ENCODE measurements at places on chromosomes 3 and 15.
A peak's percentile ranks its signal among the peaks of the same experiment; 100 is the strongest.

DNA sequence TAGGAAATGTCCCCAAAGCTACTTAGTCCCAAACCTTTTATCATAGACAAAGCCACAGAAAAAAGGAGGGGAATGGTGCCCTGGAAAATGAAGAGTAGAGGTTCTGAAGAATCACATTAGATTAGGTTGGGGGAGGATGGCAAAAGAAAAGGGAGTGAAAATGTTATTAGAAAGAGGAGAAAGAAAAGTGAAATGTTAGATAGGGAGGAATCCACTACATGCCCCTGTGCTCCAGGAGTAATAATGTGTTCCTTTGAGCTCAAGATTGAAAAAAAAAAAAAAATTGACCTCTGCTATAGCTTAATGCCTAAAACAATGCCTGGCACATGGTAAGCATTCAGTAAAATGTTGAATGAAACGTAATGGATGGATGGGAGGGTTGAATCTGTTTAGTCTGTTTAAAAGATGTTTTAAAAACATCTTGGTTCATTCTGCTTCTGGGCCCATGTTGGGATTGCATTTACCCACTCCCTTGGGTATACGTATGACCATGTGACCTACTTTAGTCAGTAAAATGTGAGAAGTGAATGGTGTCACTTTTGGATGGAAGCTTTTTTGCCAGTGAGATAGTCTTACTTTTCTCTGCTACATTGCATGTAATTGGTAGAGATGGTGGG, 19.0 kb downstream of the MAPK6 start:
- DNase-seq: no peak

- no peak for DNase-seq
Observed at GRCh38 chr15:80333261-80333660, 70.9 kb upstream of the ARNT2 start.

- no peak for DNase-seq
Observed at GRCh38 chr3:40258555-40258954, 51.0 kb upstream of the EIF1B start.

DNA sequence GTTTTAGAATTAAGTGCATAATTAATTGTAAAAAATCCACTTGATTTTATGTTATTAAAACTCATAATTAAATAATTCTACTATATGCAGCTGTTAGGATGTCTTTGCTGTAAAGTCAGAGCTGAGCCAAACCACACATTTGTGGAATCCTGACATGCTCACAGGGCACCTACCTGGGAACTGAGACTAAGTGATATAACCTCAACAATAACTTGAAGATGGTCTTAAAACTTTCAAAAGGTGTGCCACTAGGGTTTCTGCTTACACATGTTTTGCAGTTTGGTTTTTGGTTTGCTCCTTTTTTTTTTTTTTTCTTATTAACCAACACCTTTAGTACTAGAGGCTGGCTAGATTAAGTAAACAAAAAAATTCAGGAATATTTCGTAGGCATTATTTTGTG, 549.8 kb downstream of the UNC13C start:
- DNase-seq: no peak

- no peak for DNase-seq
Observed at GRCh38 chr3:30632065-30632464, 25.7 kb downstream of the TGFBR2 start.

- no peak for DNase-seq
Observed at GRCh38 chr3:126395846-126396513, 1.3 kb downstream of the CFAP100 start.

DNA sequence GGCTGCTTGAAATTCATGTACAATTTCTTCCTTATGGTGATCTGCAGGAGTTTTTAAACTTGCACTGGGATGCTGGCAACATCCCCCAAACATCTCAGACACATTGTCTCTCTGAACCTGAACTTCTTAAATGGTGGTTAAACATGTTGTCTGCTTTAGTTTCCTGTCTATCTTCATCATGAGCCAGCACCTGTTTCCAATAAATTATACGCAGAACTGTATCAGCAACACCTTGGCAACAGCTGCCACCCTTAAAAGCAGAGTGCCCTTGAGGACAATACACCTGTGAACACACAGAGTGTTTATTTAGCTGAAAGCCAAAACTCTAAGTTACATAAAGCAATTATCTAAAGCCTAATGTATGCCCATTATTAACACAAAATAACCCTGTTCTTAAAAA, 242.9 kb downstream of the WNT5A start:
- no peak for DNase-seq

DNA sequence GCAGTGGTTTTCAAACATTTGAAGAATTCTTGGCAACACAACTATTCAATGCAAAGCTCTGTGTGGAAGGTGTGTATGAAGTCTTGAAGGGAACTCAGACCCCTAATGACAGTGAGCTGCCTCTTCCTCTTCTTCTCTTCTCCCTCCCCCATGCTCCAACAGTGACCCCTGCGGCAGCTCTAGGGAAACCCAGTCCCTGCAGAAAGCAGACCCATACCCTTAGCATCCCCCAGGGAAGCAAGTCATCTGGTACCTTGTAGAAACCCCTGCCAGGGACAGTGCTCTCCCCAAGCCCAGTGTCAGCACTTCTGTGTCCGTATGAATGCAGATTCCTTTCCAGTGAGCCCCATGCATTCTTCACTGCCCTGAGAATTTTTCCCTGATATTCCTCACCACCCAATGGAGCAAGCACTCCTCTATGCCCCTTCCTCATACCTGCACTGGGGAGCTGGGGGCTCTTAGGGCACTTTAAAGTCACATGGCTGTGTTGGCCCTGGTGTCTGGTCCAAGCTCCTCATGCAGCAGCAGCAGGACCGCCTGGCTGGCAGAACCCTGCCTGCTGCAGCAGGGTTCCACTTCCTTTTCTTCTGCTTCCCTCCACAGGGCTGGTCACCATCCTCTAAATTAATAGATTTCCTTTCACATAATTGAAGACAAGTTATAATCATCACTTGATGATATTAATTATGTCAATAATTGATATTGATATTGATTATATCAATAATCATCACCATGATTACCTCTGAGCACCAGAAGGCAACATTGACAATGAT, 442.5 kb downstream of the EPHB1 start:
- DNase-seq: no peak

- DNase-seq: no peak
Observed at GRCh38 chr15:58212909-58213526, 74.8 kb downstream of the AQP9 start.

- peak; percentile 26 for DNase-seq
Observed at GRCh38 chr3:12135029-12135657, 23.6 kb downstream of the TIMP4 start.

GRCh38 chr3:189897406-189897805, 223.3 kb downstream of the P3H2 start:
- no peak for DNase-seq

DNA sequence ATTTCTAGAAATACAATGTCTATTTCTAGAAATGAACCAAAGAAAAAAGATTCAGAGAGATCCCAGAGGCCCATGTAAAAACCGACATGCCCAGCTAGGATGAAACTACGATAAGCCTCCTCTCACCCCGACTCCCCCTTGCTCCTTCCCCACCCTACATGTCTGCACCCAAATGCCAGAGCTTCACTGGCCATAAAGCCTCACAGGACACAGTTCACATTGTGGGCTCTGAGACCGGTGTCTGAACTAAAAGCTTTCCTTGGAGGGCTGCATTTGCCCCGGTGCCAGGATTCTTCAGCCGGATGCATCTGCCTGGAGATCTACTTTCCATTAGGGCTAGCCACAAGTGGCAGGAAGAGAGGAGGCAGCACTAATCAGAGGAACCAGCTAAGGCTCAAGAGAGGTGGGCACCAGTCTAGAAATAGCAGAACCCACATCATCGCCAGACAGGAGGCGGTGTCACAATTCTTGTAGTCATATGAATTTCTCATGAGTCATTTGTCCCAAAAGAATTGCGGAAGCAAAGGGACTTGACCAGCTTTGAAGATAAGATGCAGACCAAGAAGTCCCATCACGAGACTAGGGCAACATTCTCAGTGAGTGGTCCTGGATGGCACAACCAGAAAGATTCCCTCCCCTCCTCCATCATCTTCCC, 353.6 kb downstream of the NTRK3 start:
- DNase-seq: no peak

DNA sequence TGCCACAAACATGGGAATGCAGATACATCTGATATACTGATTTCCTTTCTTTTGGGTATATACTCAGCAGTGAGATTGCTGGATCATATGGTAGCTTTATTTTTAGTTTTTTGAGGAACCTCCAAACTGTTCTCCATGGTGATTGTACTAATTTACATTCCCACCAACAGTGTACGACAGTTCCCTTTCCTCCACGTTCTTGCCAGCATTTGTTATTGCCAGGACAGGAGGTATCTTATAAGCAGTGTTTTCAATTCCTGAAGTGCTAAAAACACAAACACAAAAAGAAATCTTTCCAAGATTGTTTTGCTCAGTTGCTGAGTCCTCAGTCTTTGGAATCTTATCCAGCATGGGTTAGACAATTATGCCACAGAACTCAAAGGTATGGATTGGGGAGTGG, 13.5 kb downstream of the GTF2E1 start:
- DNase-seq: no peak

GRCh38 chr15:72541674-72542073, 67.5 kb downstream of the ARIH1 start:
- DNase-seq: no peak

GRCh38 chr3:13375464-13375863, 44.7 kb downstream of the NUP210 start:
- DNase-seq: no peak

- no peak for DNase-seq
Observed at GRCh38 chr15:57287123-57287521, 89.2 kb upstream of the CGNL1 start.

- DNase-seq: no peak
Observed at GRCh38 chr15:25689592-25689991, 173.5 kb downstream of the ATP10A start.

DNA sequence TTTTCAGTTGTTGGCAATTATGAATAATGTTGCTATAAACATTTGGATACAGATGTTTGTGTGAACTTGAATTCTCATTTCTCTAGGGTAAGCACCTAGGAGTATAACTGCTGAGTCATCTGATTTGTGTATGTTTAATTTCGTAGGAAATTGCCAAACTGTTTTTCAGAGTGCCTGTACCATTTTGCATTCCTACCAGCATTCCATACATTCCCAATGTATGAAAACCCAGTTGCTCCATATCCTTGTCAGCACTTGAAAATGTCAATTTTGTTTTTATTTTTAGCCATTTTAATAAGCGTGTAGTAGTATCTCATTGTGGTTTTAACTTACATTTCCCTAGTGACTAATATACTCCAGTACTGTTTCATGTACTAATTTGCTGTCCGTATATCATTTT, 98.5 kb upstream of the TSC22D2 start:
- DNase-seq: no peak
